ENCODE measurements at places on chromosomes 2 and 18.

- no peak for DNase-seq
Measured at GRCh38 chr2:66539452-66539851, 104.5 kb downstream of the MEIS1 start.

DNA sequence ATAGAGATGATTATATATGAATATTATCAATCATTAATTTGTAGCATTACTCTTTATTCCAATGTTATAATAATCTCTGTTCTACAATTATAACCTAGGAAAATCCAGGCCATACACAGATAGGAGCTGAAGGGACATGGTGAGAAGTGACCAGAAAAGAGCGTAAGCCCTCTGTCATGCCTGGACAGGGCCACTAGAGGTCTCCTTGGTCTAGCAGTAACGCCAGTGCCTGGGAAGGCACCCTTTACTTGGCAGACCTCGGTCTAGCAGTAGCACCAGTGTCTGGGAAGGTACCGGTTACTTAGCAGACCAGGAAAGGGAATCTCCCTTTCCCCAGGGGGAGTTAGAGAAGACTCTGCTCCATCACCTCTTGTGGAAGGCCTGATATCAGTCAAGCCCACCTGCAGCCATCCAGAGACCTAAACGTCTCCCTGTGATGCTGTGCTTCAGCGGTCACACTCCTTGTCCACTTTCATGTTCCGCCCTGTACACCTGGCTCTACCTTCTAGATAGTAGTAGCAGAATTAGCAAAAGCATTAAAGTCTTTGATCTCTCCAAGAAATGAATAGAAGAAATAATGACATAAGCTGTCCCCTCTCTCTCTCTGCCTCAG, 447.5 kb upstream of the FSIP2 start:
- peak; percentile 38 for DNase-seq

DNA sequence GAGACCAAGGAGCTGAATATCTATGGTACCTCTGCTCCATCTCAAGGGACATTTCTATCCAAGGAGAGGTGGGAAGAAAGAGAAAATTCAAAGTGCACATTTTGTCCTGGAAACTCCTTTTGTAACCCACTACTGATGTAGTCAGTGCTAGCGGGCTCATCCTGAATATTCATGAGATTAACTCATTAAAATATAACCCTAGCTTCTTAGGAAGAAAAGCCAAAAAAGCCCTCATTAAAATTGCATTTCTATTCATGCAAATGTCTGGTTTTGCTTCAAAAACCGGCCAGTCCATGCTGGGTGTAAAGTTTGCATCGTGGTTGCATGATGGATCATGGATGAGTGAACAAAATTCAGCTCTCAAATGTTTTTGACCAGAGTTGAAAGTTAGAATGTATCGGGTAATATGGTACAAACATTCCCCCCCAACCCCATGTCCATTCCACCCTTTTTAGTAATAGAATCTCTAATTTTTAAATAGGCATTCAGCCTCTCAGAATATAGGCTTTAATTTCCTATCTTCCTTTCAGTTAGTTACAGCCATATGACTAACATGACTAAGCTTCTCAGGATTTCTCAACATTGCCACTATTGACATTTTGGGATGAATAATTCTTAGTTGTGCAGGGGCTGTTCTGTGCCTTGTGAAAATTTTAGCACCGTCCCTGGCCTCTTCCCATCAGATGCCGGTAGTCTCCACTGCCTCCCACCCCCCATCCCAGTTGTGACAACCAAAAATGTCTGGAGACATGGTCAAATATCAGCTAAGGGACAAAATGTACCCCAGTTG, 104.2 kb upstream of the RND3 start:
- DNase-seq = no peak

DNA sequence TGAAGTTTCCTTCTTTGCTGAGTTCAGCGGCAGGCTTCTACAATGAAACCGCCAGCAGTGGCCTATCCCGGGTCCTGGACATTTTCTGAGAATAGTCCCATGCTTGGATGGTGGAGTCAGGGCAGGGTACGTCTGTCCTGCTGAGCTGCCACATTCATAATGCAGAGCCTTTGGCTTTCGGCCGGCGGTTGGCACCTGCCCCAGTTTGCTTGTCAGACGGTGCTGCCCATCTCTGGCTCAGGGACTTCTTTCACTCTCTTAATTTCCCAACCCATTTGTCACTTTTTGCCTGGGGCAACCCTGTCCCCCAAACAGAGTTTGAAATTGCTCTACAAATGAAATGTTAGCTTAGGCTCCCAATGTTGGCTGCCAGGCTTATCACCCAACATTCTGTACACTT, 57.2 kb downstream of the SOX11 start:
- DNase-seq = no peak

GRCh38 chr2:155070489-155070888, 372.0 kb downstream of the KCNJ3 start:
- DNase-seq = no peak

GRCh38 chr2:45888167-45888566, 236.7 kb downstream of the PRKCE start:
- no peak for DNase-seq

- no peak for DNase-seq
Measured at GRCh38 chr2:132521341-132521740, 104.7 kb downstream of the GPR39 start.

DNA sequence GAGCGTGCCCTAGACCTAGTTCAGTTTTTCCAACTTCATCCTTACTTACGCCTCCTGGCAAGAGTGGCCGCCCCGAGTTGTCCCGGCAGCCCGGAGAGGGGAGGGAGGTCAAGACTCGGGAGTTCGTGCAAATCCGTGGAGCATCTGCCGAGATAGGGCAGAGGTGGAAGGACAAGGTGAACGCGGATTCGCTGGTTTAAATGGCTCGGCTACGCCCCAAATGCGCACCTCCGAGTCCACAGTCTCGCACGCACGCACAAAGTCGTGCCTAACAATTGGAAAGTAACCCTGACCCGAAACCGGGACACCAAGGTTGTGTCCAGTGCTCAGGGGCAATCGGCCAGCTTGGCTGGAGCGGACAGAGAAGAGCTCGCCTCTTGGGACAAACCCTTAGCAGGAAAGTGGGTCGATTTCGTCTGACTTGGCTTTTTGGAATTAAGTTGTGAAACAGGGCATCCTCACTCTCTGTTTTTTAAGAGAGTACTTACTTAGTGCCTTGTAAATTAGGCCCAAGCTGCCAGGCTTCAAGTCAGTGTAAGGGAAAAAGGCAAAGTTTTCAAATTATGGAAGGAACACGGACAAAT, 726 bp upstream of the SS18 start:
- peak; percentile 67 for DNase-seq

DNA sequence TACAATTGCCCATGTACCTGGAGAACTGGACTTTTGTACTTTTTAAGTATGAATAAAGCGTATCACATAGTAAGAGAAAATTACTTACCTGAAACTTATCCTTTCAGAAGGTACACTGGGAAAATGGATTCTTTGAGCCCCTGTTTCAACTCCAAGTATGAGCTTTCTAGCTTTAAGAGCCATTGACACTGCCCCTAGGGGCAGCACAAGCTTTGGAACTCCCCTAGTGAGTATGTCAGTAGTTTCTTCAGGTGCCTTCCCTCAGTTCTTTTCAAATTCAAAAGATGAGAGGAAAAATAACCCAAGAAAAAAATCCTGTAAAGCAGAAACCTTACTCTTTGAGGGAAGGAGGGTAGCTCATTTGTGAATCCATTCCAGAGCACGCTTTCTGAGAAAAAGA, 124.1 kb downstream of the MEMO1 start:
- DNase-seq = no peak

- no peak for DNase-seq
Measured at GRCh38 chr18:35466815-35467623, 30.7 kb downstream of the INO80C start.

GRCh38 chr2:41735476-41735875, 312.3 kb upstream of the PKDCC start:
- DNase-seq = no peak

GRCh38 chr18:74416124-74416523, 41.0 kb downstream of the DIPK1C start:
- DNase-seq = no peak

DNA sequence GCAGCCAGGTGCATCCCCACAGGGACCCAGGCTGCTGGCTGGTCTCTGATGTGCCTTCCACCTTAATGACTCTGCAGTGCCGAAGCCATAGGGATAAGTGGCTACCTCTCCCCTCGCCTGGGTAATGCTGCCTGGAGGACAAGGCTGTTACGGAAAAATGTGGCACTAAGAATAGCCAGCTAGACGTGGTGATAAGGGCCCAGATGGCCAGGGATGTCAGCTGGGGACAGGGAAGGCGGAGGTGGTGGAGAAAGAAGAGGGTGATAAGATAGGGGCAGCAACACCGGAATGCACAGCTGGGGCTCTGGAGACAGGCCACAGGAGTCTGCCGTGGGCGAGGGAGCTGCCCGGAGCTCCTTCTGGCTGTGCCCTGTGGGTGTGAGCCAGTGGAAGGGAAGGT, 170.6 kb downstream of the FHOD3 start:
- no peak for DNase-seq

Data from NCI-H345 (cell line).